ENCODE measurements at places on chromosomes 5 and 9.

DNA sequence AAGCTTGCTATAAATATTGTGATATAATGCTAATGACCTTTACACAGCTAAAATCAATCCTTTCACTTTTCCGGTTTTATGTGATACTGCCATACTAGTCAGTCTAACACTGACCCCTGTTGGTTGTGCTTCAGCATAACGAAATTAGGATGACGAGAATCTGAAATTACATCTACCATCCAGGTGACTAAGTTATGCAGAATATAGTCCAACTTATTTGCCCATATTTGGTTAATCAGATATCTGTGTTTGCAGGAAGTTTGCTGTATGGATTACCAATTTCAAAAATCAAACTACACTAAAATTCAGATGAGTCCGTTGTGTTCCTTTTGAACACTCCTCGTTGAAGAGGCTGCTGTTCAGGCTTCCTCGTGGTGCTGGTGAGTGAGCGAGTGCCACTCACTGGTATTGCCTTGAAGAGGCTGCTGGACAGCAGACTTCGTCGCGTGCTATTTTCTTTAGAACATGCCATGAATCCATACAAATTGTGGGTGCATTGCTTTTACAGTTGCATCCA lies 32.5 kb downstream of the TENT4A start:
- no peak for DNase-seq

GRCh38 chr5:134410822-134411221 lies 859 bp downstream of the CDKN2AIPNL start:
- DNase-seq, result no peak

DNA sequence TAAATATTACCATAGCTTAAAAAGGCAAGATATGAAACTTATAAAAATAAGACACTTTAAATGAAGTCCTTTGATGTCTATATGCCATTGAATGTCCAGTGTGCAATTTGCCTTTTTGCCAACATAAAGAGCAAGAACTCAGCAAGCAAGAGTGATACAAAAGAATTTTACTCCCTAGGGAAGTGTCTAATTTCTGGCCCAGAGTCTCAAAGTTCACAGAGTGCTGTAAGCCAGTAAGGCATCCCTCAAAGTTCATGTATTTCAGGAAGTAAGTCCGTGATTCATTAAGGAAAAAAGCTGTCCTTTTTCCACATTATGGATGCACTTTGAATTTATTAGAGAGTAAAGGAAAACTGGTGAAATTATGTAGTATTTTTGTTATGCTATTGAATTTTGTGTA lies 185.2 kb downstream of the CCDC171 start:
- no peak for DNase-seq

GRCh38 chr5:32088214-32088613 lies 85.9 kb downstream of the GOLPH3 start:
- no peak for DNase-seq

DNA sequence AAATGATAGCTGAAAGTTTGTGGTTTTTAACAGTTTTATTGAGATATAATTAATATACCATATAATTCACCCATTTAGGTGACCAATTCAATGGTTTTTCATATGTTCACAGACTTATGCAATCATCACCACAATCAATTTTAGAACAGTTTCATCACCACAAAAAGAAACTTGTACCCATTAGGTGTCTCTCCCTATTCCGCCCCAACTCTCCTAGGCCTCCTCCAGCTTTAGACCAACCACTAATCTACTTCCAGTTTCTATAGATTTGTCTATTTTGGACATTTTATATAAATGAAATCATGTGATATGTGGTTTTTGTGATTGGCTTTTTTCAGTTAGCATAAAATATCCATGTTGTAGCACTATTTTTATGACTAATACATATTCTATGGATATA lies 38.6 kb downstream of the YTHDC2 start:
- no peak for DNase-seq

DNA sequence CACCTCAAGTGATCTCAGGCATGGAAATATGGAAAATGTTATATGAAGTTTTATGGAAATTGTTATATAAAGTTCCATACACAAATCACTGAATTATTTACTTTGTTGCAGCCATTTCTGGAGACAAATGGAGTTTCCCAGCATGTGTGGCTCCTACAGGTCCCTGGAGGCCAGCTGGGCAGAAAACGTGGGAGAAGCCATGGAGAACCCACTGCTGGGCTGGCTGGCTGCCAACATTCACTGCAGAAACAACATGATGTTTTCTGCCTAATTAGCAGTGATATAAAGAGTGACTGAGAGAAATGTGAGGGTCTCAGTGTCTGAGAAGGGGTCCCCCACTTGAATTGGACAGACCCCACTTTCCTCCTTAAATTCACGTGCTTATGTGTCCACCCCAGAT lies 208.8 kb upstream of the IRX2 start:
- peak; percentile 53 for DNase-seq

DNA sequence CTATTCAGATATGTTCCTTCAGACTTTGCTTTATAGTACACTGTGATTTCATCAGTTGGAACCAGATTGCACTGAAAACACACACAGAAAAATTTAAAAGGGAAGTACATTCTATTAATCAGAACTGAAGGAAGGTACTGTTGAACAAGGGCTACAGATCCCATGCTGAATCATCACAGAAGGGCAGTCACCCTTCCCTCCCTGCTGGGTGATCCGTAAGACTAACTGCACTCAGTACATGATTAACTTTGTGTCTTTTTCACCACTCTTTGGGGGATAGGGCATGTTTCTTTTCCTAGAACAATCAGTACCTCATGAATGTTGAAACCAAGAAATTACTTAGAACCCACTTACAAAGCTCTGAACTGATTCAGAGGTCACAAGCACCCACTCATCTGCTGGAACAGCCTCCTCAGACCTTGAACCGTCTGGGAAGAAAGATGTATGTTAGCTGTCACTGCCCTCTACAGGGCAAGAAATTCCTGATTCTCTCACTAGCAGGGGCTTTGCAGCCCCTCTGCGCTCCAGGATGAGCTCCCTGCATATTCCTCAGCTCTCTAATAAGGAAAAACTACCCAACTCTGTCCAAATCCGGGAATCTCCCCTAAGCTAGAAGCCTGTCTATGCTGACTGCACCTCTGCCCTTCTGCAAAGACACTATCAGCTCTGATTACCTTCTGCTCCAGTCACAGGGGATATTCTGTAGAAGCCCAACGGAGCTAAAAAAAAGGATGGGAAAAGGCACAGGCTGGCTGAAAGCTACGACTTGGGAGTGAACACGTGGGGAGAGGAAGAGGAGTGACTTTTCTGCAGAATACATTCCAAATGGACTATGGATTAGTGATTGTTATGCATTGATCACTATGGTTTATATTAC lies 51.0 kb downstream of the IARS1 start:
- DNase-seq, result no peak

- DNase-seq, result no peak
Observed at GRCh38 chr5:178453224-178453623, 137.0 kb downstream of the COL23A1 start.

DNA sequence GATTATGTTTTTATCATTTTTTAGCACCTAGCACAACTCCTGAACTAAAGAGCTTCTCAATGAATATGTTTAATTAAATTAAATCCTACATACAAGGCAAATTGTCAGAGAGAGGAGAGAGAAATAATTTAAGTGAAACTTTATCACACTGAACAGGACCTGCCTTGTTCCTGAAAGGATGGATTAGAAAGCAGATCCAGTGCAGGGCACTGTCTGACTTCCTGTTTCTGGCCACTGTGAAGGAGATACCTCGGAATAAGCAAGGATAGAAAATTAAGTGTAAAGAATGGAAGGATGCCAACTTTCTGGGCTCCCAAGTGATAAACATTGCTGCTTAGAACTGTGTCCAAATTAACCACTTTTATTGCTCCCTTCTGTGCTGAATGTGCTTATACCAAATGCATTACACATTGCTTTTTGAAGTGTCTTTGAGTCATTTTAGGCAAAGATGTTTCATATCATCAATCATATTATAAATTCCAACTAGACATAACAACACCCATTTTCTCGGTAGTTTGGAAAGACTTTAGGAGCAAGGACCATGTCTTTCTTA lies 89.1 kb upstream of the SPDL1 start:
- no peak for DNase-seq

GRCh38 chr5:133370036-133370831 lies 242.1 kb downstream of the FSTL4 start:
- DNase-seq, result no peak

DNA sequence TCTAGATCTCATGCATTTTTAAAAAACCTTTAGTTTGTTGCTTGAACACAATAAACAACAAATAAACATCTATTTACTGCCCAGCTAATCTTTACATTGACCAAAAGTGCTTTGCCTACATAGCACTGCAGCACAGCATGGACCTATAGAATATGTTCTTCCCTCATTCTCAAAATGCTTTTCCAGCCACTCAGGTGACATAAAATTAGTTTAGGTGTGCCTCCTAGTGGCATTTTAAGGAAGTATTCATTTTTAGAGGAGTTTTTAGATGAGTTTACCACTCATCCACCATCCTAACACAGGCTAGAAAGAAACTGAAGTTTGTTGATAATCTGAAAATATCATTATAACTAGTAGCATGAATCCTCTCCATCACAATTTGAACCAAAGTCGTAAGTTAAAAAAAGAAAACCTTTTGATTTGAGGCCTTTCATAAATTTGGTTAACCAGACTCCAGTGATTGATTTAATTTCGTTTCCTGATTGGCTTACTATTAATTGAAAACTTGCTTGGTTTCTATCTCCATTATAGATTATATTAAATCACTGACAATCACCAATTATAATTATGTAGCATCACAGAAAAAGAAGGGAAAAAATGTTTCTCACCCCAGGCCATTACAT lies 12.6 kb downstream of the PLGRKT start:
- DNase-seq, result no peak

- DNase-seq, result no peak
Observed at GRCh38 chr5:26666371-26666770, 372.0 kb downstream of the CDH9 start.

DNA sequence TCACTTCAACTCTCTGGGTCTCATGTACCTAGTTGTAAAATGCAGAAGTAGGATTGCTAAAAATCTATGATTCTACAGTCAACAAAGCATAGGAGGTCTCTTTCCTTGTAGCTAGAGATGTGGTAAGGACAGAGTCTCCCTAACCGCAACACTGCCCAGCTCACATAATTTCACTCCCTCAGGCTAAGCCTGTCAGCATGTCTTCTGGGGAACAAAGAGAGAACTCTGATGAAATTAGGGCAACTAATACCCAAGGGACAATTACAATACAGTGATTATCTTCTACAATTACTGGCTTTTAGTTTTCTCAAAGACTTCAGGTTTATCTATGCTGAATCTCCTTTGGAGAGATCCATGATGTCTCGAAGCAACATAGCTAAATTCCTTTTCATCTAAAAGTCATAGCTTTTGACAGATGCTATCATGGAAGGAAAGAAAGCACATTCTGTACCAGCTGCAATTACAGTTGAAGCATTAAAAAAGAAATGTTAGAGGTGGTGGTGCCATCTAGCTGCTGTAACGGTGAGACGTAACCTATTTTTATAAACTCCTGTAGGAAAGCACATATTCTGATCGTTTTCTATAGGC lies 141.1 kb upstream of the TARS1 start:
- DNase-seq, result no peak

DNA sequence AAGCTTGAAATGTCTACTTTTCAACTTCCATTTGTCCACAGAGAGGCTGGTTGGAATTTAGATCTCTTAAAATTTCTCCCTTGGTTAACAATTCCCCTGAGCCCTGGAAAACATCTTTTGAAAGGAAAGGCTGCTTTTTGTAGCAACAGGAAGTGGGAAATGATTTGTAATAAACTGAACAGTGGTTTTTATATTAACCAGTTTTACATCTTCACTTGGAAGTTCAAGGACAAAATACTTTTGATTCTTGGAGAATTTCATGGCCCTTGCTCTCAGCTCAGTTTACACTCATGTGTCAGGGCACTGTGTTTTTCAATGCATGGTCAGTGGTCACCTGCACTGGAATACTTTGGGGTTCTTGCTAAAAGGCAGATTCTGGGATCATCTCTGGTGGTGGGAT lies 9.9 kb downstream of the MLANA start:
- DNase-seq, result no peak

- no peak for DNase-seq
Observed at GRCh38 chr5:6907320-6907918, 194.2 kb downstream of the TENT4A start.

DNA sequence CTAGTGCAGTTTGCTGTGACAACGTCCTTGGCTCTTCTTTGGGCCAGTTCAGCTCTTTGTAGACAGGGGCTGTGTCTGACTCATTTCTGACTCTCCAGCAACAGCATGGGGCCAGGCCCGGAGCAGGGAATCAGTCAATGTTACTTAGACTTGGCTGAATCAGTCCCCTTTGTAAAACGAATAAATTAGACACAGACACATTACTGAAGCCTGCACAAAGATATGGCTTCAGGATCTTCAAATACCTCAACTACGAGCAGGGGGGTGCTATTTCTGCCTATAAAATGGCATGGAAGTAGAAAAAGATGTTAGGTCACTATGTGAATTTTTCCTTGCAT lies 204.7 kb downstream of the TTLL11 start:
- no peak for DNase-seq

GRCh38 chr5:35618304-35618636 lies 607 bp downstream of the SPEF2 start:
- no peak for DNase-seq

DNA sequence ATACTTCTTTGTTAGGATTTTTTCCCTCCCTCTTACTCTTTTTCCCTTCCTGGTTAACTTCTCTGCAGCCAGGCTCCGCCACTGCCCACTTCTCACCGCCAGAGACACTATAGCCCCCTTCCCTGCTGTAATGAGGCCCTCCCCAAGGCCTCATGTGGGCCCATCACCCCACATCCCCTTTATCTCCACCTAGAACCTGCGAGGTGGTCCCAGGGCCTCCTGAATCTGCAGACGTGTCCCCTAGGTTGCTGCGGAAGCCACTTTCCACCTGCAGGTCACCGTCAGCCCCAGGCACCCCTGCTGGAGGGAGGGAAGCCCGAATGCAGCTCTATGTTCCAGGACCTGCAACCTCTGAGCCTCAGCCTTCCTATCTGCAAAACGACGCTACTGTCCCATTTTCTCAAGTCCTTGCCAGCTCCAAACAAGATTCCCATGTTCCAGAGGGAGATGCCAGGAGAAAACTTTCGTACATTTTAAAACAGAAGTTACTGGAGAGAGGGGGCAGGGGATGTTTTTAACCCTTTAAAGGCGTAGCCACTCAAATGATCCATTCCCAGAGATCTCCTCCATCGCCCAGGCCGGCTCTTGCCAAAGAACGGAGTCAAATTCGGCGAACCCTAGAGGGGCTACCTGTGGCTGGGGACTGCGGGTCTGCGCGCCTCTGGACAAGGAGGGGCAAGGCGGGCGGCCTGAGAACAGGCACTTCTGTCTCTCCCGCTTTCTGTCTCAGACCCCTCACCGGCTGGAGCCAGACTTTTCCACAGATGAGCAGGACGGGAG lies 929 bp downstream of the SH3PXD2B start:
- no peak for DNase-seq

Data from NCI-H1092 (cell line).